ELF-1 (cell line): ENCODE measurements at places on chromosomes 11 and 22.

DNA sequence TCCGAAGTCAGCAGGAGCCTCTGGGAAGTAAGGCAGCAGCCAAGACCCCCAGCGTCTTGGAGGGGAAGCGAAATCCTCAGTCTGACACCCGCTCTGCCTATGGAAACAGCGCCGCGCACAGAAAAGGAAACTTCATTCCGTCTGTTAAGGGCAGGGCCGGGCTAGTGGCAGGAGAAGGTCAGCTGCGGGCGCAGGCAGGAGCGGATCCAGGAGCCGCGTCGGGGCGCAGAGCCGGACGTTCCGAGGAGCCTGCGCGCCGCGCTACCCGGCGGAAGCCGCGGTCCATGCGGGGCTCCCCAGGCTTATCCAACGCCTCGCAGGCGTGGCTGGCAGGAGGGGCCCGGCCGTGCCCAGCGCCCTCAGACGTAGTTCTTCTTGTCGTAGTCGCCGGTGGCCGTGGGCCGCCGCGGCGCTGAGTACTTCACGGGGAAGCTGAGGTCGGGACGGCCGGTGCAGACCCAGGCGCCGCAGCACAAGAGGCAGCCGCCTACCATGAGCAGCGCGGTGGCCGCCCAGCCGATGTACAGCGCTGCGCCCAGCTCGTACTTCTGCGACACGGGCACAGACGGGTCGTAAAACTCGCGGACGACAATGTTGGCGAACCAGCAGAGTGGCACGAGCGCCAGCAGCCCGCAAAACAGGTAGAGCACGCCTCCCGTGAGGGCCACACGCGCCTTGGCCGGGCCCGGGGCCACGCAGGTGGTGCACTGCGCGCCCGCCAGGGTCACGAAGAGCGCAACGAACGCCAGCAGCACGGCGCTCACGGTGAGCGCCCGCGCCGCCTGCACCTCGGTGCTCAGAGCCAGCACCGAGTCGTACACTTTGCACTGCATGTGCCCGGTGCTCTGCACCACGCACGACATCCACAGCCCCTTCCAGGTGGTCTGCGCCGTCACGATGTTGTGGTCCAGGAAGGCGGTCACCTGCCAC is 705 bp downstream of the CLDN5 start:
- peak; percentile 71 for DNase-seq

- no peak for DNase-seq
These were observed 13.7 kb downstream of the PEX26 start for GRCh38 chr22:18091478-18091877.

DNA sequence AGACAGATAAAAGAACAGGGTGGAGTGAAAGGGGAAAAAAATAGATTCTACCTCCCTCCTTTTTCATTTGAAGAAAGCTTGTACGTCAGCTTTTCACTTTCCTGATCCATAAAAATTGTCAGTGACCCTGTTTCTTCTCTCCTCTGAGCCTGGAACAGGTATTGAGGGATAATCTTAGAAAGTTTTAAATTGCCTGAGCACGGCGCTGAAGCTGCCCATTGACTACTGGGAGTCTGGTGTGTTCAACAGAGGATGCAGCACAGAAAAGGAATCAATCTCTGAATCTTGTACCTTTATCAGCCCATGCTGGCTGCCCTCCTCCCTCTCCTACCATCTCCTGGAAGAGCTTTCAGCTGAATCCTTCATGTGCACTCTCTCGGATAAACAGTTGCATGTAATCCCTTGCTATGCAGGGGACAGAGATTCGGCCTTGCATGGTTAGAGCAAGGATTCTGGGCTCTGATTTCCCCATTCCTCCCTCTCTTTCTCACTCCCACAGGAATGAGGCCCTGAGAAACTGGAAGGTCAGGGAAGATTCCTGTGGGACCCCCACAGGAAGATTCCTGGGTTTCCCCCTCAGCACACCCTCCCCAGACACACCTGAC is 162.4 kb upstream of the SYN3 start:
- DNase-seq = no peak

GRCh38 chr11:87889126-87889525 is 286.1 kb downstream of the RAB38 start:
- DNase-seq = no peak

- DNase-seq = no peak
These were observed 1.5 kb downstream of the AMPD3 start for GRCh38 chr11:10456519-10456918.

DNA sequence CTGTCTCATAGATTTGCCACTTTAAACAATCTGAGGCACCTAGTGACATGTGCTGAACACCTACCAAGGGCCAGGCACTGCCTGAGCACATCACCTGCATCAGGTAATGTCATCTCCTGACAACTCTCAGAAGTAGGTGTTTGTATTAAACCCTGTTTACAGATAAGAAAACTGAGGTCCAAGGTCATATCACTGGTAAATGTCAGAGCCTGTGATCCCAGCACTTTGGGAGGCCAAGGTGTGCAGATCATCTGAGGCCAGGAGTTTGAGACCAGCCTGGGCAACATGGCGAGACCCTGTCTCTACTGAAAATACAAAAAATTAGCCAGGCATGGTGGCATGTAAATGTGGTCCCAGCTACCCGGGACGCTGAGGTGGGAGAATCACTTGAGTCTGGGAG is 39.1 kb upstream of the ACCSL start:
- DNase-seq = no peak

- no peak for DNase-seq
These were observed 1.7 kb downstream of the SLC3A2 start for GRCh38 chr11:62882431-62882749.

GRCh38 chr11:129280027-129280811 is 88.1 kb upstream of the ARHGAP32 start:
- DNase-seq = no peak
